ENCODE measurements at places on chromosomes 12 and 14.

- DNase-seq: no peak
Observed at GRCh38 chr14:70926235-70926830, 19.1 kb downstream of the PCNX1 start.

GRCh38 chr12:14650789-14651188 is 45.6 kb downstream of the GUCY2C start:
- DNase-seq: no peak

- no peak for DNase-seq
Observed at GRCh38 chr12:77485961-77486854, 344.5 kb upstream of the NAV3 start.

DNA sequence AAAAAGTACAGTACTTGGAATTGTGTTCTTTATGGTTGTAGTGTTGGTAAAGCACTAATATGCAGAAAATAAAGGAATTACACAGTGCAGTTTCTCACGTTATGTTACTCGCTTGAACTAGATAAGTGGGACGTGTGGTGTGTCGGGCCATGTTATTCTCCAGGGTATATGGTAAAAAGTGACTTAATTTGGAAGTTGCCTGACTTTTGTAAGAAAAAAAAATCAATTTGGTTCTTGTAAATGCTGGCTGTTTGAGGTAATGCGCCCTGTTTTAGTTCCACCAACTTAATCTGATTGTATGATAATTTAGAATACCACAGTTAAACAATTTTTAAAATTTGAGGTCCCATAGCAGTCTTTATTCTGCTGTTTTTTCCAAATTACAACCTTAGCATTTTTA is 4.1 kb downstream of the ARF6 start:
- peak; percentile 44 for DNase-seq

DNA sequence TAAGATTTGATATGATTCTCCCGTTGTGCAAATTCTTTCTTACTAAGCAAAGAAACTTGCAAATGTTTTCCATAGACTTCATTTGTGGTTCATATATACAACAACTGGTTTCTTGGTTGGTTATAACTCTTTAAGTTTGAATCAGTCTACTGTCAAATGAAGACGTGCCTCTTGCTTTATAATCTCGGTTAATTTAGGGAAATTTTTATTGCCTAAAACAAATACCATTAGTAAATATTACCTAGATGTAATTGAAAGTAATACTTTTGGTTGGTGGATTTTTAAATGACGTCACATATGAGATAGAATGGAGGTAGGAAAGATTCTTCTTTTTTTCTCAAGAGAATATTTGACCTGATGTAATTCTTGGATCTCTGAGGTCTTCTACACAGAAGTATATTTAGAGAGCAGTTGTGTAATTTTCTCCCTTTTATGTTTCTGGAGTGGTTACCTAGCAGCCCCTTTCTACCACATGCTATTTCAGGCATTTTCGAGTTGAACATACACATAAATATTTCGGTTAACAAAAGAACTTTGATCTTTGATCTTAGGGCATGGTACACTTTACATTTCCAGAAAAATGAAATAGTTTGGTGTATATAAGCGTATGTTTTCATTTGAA is 1.7 kb downstream of the ATF7IP start:
- peak; percentile 85 for DNase-seq

DNA sequence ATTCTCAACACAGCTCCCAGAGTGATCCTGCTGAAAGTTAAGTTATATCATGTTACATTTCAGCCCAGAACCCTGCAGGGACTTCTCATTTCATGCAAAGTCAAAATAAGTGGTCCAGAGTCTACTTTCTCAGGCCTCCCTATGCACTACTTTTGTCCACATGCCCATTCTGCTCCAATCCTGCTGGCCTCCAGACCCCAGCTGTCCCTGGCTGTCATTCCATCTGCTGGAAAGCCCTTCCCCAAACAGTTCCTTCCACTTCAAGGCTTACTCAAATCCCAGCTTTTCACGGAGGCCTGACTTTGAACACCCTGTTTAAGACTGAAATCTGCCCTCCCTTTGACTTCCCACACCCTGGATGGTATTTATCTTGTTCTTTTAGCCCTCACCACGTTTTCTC is 109.8 kb upstream of the DNM1L start:
- no peak for DNase-seq

DNA sequence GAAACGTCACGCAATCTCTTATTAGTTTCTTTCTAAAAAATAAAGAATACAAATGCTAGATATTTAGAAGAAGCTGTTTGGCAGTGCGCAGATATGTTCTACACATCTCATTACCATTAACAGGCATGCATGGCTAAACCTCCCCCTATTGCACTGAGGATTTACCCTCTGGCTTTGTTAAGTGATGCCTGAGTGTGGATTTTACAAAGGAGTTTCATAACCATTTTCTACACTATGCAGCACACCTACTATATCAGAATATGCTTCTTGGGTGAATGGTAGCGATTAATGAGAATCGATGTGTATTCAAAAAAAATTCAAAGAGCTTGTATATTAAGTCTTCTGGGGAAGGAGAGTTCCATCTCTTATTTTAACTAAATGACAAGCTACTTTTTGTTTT is 1.1 kb upstream of the RMST start:
- DNase-seq: no peak

DNA sequence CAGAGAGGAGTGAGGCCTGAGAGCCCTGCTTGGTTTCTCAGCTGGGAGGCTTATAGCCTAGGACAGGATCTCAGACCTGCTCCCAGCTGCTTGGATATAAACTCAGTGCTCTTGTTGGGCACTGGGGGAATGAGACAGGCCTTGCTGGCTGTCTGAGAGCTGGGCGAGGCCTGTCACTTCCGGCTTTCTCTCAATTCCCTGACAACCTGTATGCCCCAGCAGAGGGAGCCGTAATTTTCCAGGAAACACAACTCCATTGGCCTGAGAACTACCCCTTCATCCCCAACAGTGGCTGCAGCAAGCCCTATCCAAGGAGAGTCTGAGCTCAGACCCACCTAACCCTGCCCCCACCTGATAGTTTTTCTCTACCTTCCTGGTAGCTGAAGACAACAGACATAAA is 258.3 kb upstream of the STXBP6 start:
- DNase-seq: no peak

- DNase-seq: no peak
Observed at GRCh38 chr12:75130811-75131210, 78.8 kb downstream of the KCNC2 start.

DNA sequence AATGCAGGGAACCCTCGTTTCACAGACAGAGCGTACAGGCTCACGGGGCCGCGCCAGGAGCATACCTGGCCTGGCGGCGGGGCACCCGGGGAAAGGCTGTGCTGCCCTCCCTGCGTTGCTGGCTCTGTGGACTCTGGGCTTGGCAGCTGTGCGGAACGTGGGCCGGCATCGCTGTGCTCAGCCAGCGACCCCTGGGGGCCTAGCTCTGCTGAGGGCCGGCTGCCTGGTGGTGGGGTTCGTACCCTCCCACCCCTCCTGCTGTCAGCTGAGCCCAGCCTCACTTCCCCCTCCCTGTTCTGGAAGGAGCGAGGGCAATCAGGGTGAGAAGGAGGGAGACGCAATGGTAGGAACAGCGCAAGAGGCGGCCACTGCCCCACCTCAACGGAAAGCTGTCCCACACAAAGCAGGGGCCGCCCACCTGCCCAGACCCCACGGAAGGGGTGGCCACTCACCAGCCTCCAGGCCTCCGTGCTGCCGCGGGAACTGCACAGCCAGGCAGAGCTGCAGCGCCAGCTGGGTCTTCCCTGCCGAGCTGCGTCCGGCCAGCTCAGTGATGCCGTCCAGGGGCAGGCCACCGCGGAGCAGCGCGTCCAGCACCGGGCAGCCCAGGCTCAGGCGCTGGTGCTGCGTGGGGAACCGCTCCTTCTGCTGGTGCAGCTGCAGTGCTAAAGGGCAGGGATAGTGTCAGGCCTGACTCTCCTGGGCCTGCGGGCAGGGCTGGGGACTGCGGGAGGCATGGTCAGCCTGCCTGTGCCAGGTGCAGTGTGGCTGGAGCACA is 8.5 kb downstream of the XRCC3 start:
- DNase-seq: no peak

- no peak for DNase-seq
Observed at GRCh38 chr14:73774671-73775070, 60.5 kb upstream of the PNMA1 start.

GRCh38 chr14:54976316-54976715 is 50.6 kb downstream of the WDHD1 start:
- no peak for DNase-seq

DNA sequence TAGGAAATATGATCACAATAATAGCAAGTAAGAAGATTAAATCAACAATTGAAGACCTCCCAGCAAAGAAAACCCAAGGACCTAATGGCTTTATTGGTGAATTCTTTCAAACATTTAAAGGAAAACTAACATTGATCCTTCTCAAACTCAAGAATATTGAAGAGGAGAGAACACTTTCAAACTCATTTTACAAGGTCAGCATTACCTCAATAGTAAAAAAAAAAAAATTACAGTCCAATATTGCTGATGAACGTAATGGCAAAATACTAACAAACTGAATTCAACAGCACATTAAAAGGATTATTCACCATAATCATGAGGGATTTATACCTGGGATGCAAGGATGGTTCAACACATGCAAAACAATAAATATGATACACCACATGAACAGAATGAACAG is 33.7 kb upstream of the LGR5 start:
- no peak for DNase-seq

DNA sequence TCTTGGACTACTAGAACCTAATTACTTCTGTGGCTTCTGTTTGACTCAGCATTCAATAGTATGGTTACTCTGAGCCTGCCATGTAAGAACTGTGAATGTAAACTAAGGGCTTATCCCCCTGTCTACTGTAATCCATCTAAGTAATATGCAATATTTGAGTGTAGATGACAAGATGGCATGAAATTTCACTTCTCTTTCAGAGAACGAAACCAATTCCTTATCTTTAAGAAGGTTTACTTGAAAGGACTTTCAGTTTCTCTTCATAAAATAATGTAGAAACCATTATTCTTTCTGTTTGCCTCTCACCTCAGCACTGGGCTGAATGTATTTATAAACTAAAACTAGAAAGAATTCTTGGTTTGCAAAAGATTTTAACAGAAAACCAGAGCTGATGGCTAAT is 60.4 kb upstream of the ARID2 start:
- peak; percentile 92 for DNase-seq

GRCh38 chr12:75509621-75510020 is 1.8 kb downstream of the KRR1 start:
- no peak for DNase-seq

DNA sequence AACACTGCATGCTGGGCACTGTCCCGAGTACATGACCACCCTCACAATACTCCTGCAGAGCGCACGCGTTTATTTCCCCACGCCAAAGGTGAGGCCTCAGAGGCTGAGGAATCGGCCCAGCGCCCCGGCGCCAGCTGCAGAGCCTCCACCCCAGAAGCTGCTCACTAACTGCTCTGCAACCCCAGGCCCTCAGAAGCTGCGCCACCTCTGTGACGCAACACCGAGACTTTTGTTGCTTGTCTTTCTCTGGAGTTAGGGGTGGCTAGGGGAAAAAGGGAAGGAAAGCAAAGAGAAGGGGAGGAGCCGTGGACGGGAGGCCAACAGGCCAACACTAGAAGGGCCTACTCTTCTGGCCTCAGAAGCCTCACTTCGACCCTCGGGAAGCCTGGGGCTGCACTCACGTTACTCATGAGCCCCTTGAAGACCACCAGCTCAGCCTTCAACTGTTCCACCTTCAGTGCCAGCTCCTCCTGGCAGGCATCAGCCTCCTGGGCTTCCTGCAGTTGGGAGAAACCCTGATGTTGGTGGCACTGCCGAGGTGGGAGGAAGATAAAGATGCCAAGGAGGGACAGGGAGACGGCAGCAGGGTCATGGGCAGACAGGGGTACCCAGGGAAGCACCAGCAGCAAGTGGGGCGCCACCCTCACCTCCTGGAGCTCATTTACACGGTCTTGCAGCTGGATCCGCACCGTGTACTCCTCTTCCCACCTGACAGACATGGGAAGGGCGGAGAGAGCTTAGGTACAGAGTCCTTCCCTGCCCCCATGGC is 5.4 kb downstream of the IFFO1 start:
- DNase-seq: no peak

GRCh38 chr12:92123780-92124688 is 21.6 kb downstream of the BTG1 start:
- peak; percentile 50 for DNase-seq

DNA sequence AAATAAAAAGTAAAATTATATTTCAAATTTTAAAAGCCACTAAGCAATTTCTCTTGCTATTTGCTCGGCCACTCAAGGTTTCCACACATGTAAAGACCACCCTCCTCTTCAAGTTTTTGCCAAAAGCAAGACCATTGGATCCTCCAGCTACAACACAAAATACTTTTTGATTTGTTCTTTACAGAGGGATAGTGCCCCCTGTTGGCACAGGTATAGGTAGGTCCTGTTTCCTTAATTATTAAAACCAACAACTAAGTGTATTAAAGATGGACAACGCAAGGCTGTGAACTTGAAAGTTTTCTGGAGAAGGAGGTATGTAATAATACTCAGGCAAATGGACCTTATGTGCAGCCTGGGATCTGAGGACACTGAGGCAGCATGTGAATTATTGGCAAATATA is 23.8 kb downstream of the ATP6V1D start:
- DNase-seq: peak; percentile 24

- DNase-seq: no peak
Observed at GRCh38 chr12:26744697-26745440, 88.1 kb downstream of the ITPR2 start.

DNA sequence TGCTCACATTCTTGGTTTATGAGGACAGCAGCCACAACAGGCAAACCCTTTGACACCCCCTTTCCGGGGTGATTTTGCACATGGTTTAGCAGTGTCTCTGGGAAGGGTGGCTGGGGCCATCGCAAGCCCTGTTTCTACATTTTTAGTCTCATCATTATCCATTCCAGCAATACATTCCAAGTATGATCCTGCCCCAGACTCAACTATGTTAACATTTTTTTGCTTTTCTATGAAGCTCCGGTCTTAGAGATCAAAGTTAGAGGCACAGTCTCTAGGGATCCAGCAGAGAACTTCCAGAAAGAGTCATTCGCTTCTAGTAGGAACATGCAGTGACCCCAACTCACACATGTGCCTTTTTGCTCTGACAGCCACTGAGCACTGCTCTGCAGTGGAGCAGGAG is 130.9 kb downstream of the TBX5 start:
- DNase-seq: no peak

DNA sequence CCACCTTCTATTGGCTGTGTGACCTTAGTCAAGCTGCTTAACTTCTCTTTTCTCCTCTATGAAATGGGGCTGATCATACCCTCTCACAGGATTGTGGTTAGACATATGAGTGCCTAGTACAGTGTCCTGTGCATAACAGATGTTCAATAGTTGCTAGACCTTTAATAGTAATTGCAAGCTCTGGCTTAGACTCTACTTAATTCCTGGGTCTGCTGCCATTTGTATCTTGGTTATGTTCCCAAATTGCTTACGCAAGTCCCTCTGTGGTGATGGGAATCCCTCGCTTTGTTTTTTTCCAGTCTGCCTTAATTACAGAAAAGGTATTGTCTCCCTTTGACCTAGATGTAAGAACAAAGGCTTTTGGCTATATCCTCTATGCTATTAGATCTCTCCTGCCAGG is 15.1 kb downstream of the SUDS3 start:
- DNase-seq: no peak

- no peak for DNase-seq
Observed at GRCh38 chr14:87935886-87936285, 57.1 kb downstream of the GALC start.

Measured in OCI-M1 (cell line).